Natural killer cell treated with Interleukin-12 subunit alpha and Interleukin-12 subunit beta and Interleukin-15 and Interleukin-18, amount 100 ng/mL, for 72 hours (primary cell): ENCODE measurements at places on chromosomes 4 and X. TPM values are rescaled to one million over a fixed set of nuclear protein-coding genes. Genes with fewer than 3 reads are reported as not detected.
A peak's percentile ranks its signal among the peaks of the same experiment; 100 is the strongest.

DNA sequence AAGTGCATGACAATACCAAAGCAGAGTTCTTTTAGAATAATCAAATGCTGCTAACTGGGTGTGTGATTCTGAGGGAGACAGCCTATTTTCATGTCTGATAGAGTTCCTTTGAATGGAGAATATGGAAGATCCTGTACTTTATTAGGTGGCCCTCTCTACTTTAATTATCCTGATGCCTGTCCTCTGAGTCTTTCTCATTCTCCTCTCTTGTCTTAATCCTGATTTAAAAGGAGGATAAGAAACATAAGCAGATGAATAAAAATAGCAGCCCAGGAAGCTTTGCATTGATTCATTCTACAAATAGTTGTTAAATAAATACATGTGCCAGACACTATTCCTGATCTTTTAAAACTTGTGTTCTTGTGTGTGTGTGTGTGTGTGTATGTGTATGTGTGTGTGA is 387.3 kb downstream of the SPRY1 start:
- no peaks in the 10 kb centered on the region for H3K4me1 ChIP-seq
- H3K4me3 ChIP-seq: no peak overlapping the region
- no peaks in the 10 kb centered on the region for H3K36me3 ChIP-seq
- no peak overlapping the region for H3K27ac ChIP-seq

GRCh38 chrX:102835504-102836146 is 101.4 kb upstream of the RAB40AL start:
- no peaks in the 10 kb centered on the region for H3K4me1 ChIP-seq
- no peak overlapping the region for H3K4me3 ChIP-seq
- no peaks in the 10 kb centered on the region for H3K27me3 ChIP-seq
- DNase-seq: no peak
- H3K27ac ChIP-seq: no peak overlapping the region

- peaks cover 14% of the 10 kb centered on the region for H3K4me1 ChIP-seq
- no peaks in the 10 kb centered on the region for H3K36me3 ChIP-seq
- H3K27me3 ChIP-seq: peaks cover 9% of the 10 kb centered on the region
- DNase-seq: no peak
- no peak overlapping the region for H3K27ac ChIP-seq
- no peak overlapping the region for H3K4me3 ChIP-seq
These were observed 94.6 kb downstream of the AKAP4 start for GRCh38 chrX:50106051-50106675.

GRCh38 chr4:93467484-93468155 is 360.9 kb upstream of the ATOH1 start:
- H3K27ac ChIP-seq: no peak overlapping the region
- H3K4me3 ChIP-seq: no peak overlapping the region
- H3K4me1 ChIP-seq: no peaks in the 10 kb centered on the region
- DNase-seq: no peak
- H3K36me3 ChIP-seq: no peaks in the 10 kb centered on the region

GRCh38 chrX:45794995-45795337 is 594.3 kb upstream of the DIPK2B start:
- no peak overlapping the region for H3K4me3 ChIP-seq
- peaks cover 11% of the 10 kb centered on the region for H3K36me3 ChIP-seq
- peaks cover 34% of the 10 kb centered on the region for H3K4me1 ChIP-seq
- no peak overlapping the region for H3K27ac ChIP-seq
- no peaks in the 10 kb centered on the region for H3K27me3 ChIP-seq

DNA sequence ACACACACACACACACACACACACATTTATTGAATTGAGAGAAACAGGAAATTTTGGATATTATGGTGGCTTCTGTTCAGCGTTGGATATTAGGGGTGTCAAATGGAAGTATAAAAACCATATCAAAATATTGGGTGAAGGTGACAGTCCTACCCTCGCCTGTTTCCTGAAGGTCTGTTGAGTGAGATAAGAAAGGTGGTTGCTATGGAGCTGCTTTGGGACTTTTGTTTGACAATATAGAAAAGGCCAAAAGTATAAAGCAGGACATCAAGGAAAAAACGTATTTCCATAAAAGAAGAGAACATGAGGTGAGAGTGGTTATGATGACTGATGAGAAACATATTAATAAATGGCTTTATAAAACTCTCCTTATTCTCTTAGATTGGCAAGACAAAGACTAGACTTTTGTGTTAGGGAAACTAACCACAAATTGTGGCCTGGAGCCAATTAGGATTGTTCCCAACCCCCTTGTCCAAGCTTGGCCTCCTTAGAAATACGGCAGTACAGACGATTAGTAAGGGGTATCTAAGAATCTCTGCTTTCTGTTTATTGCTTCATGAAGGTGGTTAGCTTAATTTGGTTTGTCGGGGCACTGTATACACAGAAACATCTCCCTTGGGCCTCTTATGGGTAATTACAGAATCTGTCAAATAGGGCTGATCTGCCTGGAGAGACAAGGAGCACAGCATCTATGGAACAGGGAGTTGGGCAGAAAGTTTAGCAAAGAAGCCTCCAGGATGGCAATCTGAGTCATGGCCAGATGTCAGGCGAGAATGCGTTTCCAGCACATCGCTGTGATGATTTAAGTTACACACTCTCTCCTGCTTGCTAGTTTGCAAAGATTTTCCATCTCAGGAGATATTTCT is 198.0 kb downstream of the CBR4 start:
- no peak overlapping the region for H3K4me3 ChIP-seq
- DNase-seq: no peak
- no peaks in the 10 kb centered on the region for H3K36me3 ChIP-seq
- no peak overlapping the region for H3K27ac ChIP-seq
- H3K27me3 ChIP-seq: peaks cover 15% of the 10 kb centered on the region

- peaks cover 18% of the 10 kb centered on the region for H3K4me1 ChIP-seq
- H3K4me3 ChIP-seq: peak overlapping the region; percentile 5
- no peaks in the 10 kb centered on the region for H3K36me3 ChIP-seq
- no peak overlapping the region for H3K27ac ChIP-seq
- DNase-seq: peak; percentile 72
These were observed 55.9 kb downstream of the FGFBP1 start for GRCh38 chr4:15882675-15883086.

- no peak overlapping the region for H3K4me3 ChIP-seq
- H3K27ac ChIP-seq: no peak overlapping the region
- H3K27me3 ChIP-seq: peaks cover 2% of the 10 kb centered on the region
- no peak for DNase-seq
- no peaks in the 10 kb centered on the region for H3K36me3 ChIP-seq
- peaks cover 38% of the 10 kb centered on the region for H3K4me1 ChIP-seq
These were observed 22.8 kb downstream of the SMS start for GRCh38 chrX:21963269-21963668.

The WDR19 gene
- total RNA-seq: 9.1 TPM

The SPANXB1 gene
- not detected for total RNA-seq

The SPRY1 gene
- 1.7 TPM for total RNA-seq

The CENPVL2 gene
- not detected for total RNA-seq
